ENCODE measurements at places on chromosomes 4 and X. TPM values are rescaled to one million over a fixed set of nuclear protein-coding genes. Genes with fewer than 3 reads are reported as not detected.

DNA sequence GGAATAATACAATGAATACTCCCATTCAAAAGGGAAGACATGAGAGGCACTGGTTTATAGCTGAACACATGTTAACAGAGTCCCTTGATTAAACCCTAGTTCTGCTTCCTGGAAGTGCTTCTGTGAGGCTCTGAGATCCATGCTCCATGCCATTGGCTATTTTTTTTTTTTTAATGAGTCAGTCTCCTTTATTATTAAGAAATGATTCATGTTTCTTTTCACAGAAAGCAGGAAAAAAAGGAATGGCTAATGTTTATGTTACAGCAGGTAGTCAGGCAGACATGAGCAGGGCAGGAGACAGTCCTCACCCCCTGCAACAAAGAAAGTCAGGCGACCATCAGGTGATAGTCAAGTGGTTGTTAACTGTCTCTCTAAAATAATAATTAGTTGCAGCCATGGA lies 598.7 kb downstream of the EPHA5 start:
- no peak for DNase-seq

DNA sequence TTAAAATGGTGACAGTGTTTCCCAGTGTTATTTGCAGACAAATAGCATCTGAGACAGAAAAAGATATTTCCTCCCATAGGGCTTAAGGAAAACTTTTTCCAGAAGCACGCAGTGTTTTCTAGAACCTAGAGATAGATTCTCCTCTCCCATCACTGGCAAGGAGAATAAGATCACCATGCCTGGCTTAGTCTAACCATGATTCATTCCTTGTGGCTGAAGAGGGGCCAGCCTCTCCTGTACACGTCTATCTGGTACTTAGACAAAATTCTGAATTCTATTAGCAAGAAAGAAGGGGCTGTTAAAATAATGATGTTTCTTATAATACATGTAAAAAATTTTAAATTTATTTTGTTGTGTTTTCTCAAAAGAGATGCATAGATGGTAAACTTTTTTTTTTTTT lies 296.1 kb upstream of the LDB2 start:
- no peak for DNase-seq

NIPAL1 gene
- total RNA-seq = under 0.01 TPM

FRG1 gene
- 40.0 TPM for total RNA-seq

DNA sequence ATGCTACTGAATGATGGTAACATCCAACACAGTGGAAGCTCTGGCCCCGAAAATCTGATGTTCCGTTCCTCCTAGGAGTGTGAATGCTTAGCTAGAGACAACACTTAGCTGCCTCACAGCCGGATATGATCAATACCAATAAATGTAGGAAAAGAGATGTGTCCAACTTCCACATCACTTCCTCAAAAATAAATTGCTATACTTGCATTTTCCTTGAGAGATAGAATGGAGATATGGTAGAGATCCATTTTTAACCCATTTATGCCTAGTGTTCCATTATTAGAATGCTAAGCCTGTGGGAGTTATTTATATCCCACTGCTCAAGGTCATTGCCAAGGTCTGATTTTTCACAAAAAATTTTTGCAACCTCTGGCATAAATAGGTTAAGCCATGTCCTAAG lies 5.5 kb upstream of the SLC9B1 start:
- no peak for DNase-seq

DNA sequence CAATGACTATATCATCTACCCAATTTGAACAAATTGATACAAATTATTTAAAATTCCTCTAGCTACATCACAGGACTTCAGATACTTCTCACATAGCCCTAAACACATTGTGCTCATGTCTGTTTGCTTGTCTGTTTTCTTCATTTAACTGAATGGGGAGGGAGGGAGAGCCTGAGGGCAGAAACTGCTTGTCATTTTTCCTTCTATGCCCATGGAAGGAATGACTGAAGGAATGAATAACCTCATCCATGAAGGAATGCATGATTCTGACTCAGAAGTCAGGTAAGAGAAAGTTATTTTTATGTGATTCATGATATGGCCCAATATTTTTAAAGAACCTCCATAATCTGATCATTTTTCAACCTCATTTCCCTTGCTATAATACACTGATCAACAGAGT lies 418.0 kb upstream of the PITX2 start:
- DNase-seq = no peak

GRCh38 chrX:118702741-118703140 lies 24.7 kb upstream of the IL13RA1 start:
- no peak for DNase-seq

PAGE1 gene
- total RNA-seq = not detected

- no peak for DNase-seq
Measured at GRCh38 chr4:116088771-116089170, 975.4 kb upstream of the NDST4 start.

DNA sequence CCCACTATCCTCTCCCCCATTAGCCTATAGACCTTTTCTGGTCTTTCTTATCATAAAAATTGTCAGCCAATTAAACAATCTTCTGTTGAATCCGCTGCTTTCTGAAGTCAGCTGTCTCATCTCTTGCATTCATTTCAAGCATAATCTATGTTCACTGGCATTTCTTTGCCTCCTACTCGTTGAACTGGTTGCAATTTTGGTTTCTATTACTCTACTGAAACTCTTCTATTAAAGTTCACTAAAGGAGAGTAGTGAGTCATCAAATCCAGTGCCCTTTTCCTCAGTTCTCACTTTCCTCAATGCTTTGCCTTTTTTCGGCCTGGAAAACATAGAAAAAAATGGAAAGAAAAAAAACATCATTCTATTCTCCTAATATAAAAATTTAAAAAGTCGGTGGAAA lies 23.9 kb upstream of the CXCL13 start:
- DNase-seq = no peak

GRCh38 chr4:3484057-3484973 lies 21.2 kb downstream of the DOK7 start:
- peak; percentile 88 for DNase-seq

- DNase-seq = no peak
Measured at GRCh38 chrX:106608016-106608415, 3.8 kb upstream of the RADX start.

Measured in breast epithelium (tissue), 4 donors.